ENCODE measurements at places on chromosomes 1 and 21.

DNA sequence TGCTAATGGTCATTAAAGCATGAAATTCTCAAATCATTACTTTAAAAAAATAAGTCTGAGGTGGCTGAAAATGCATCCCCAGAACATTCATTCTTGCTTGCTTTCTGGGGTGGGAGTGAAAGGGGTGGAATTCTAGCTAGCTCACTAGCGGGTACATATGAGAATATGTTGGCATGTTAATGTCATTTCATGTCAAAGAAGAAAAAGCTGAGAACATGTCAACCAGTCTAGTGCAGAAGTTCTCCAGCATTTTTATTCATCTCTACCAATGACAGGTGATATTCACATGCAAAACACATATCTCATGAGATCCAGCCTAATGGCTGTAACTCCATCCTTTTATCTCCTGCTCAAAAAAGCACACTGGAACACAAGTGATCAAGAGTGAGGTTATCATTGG lies 49.1 kb downstream of the ZNHIT6 start:
- DNase-seq, result no peak

GRCh38 chr1:172245788-172246187 lies 174.7 kb upstream of the C1orf105 start:
- DNase-seq, result no peak

DNA sequence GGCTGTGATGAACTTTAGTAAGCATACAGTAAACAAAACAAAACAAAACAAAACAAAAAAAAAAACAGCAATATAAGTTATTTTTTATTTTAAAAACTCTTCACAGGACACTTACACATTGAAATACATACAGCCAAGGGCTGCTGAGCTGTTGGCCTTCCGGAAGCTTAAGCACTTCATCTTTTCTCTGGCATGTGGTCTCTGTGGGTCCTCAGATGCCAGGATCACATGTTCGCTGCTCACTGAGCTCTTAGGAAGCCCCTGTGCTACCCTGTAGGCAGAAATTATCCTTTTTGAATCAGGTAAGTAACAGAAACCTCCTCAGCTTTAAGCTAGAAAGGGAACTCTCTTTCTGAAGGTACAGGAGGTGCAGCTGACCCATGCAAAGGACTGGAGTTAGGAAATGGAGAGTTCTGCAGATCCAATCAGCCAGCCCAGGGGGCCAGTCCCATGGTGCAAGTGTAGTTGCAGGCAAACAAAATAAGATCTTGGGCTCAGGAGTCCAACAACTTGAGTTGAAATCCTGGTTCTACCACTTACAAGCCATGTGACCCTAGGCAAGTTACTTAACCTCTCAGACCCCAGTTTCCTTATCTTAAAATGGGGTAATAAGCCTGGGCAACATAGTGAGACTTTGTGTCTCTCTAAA lies 22.4 kb upstream of the MED18 start:
- DNase-seq, result no peak

DNA sequence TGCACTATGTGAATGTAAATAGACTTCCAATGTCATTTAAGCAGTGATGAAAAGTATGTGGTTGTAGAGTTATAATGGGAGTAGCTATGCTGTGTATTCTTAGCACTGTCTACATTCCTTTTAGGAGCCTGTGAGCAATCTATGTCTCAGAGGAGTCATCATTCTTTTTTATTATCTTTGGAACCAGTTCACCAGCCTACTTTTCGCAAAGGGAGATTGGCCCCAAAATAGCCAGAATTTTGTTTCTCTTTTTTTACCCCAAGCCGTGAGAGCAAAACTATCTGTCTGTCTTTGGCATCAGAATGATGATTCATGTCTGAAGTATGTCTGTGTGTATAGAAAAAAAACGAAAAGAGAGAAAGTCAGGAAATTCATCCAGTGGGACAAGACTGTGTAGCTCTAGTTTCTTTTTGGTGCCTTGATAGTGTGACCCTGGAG lies 44.2 kb downstream of the OSBPL9 start:
- DNase-seq, result peak; percentile 87

GRCh38 chr1:40382108-40382460 lies 8.6 kb downstream of the SMAP2 start:
- no peak for DNase-seq

GRCh38 chr1:234141006-234141405 lies 232.2 kb upstream of the COA6 start:
- no peak for DNase-seq

- no peak for DNase-seq
Observed at GRCh38 chr1:62286786-62287224, 32.4 kb downstream of the KANK4 start.

- DNase-seq, result no peak
Observed at GRCh38 chr21:44495611-44496563, 40.6 kb downstream of the LRRC3 start.

DNA sequence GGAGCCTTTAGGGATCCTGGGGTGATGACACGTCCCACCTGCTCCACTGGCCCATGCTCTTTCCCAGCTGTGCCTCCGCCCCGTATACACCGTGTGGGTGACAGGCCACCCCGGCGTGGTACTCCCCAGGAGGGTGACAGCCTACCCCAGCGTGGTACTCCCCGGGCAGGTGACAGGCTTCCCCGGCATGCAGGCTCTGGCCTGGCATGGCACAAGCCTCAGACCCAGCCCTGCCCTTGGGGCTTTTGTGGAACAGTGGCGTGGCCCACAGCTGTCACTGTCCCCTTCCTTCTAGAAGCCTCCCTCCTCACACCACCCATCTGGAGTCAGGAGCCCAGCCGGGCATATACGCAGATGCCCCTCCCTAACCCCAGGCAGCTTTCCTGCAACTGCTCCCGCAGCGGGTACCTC lies 4.7 kb upstream of the PFKL start:
- DNase-seq, result peak; percentile 54

DNA sequence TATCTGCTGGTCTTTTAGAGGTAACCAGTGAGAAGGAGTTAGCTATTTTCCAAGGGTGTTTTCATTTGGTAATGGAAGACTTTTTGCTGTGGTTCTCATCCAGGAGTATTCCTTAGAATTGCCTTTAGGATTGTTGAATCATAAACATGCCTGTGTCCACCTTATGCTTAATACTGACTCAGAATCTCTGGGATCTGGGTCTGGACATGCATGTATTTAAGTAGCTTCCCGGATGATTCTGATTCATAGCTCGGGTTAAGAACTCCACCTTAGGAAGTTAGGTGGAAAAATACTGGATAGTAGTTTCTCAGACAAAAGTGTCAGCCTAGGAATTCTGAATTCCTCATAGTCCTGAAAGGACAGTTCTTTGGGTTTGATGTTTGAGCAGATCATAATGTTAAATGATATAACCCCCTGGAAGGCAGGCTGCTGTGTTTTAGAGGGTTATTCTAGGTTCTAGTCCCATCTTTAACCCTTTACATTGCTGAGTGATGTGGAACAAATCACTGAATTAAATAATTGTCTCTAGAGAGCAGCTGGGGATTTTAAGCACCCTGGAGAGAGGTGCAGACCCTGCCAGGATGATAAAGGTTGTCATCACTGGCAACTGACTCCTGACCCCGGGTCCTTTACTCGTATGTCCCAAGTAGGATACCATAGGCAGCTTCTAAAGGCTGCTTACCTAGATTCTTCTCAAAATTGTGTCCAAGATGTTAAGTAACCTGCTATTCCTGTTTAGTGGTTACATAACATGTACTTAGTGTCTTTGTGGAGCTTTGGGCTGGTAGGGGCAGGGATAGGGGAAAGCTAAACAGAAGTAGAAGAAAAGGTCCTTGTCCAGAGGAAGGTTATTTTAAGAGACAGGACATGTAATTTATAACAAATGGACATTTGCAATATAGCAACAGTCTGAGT lies 14.5 kb upstream of the C4BPB start:
- DNase-seq, result no peak

- peak; percentile 12 for DNase-seq
Observed at GRCh38 chr1:186681801-186682200, 1.6 kb upstream of the PTGS2 start.

DNA sequence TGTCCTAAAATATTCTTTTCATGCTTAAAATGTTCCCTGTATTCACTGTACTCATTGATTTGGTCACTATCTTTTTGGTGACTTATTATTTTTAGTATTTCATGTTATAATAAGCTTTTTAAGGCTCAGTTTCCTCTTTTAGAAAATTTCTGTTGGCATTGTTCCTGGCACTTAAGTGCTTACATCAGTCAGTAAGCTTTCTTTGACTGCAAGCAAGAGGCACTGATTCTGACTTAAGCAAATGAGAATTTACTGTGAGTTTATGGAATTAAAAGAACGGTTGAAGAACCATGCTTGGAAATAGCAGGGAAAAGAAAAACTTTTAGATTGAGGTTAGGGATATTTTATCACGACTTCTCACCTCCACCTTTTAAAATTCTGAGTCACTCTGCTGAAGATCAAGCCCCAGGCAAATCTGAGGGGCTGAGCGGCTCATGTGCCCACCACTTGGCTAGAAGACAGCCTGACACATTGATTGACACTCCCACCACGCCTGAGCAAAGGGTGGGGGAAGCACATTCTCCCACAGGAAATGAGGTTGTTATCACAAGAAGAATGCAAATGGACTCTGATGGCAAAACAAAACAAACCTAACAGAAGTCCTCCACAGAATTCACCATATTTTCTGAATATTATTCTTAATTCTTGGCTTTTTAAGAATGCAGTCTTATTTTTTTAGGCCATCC lies 102.8 kb downstream of the KCTD3 start:
- DNase-seq, result no peak

- no peak for DNase-seq
Observed at GRCh38 chr1:246639732-246640131, 73.5 kb downstream of the CNST start.

DNA sequence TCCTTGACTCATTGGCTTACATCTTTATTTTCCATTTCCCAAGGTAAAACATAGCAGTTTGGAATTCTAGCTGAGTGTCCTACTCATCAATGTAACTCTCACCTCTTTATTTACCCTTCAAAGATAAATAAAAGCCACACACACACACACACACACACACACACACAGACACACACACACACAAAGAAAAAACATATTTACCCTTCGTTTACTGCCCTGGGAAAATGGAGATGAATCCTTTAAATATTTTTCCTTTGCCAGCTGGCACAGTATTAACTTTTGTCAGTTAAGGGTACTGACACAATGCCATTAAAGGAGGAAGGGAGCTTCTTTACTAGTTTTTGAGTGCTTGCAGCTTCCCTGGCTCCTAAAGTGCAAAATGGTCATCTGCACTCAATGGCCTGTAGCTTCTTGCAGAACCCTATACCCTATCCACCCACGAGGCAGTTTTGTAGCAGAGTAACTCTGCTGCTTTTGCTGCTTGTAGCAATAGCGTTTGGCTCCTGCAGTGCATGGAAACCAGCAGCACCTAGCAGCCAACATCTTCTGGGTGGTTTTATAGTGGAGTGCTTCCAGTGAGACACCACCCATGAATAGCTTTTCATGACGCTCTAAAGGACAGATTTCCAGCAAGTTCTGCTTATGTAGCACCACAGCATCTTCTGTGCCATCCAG lies 103.7 kb downstream of the HS2ST1 start:
- peak; percentile 17 for DNase-seq

- no peak for DNase-seq
Observed at GRCh38 chr1:186179231-186179630, 195.8 kb downstream of the TPR start.

DNA sequence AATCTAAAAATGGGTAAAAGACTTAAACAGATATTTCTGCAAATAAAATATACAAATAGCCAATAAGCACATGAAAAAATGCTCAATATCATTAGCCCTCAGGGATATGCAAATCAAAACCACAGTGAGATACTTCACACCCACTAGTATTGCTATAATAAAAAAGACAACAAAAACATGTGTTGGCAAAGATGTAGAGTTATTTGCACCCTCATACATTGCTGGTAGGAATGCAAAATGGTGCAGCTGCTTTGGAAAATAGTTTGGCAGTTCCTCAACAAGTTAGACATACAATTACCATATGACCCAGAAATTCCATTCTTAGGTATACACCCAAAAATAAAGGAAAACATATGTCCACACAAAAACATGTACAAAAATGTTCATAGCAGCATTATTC lies 30.2 kb downstream of the ZZZ3 start:
- DNase-seq, result peak; percentile 75

DNA sequence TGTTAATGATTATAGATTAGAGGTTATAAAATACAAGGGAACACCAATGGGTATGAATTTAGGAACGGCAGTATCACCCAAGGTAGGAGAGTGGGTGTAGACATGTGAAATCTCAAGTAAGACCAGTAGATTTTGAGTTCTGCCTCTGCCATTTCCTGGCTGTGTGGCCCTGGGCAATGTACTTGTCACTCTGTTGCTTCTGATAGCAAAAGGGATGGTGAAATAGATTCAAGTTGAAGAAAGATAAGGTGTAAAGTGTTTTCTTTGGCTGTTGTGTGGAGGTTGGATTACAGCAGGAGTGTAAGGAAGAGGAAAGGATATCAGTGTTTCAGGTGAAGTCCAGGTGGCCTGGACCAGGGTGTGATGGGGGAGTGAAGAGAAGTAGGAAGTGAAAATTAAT lies 64.3 kb downstream of the ADSS2 start:
- DNase-seq, result no peak

- DNase-seq, result no peak
Observed at GRCh38 chr1:48674641-48675040, 102.0 kb downstream of the BEND5 start.

DNA sequence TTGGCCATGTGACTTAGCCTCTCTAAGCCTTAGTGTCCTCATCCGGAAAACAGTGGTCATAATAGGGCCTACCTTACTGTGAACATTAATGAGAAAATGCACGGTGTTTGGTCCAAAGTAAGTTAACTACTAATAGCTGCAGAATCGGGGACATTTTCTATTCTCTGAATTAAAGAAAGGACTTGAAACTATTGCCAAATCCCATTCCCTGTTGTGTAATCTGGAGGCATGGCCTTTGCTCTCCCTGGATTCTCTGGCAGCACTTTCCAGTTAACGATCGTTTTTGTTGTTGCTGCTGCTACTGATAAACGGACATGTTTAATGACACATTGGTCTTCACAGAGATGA lies 30.5 kb downstream of the FMO4 start:
- DNase-seq, result peak; percentile 17

GRCh38 chr1:40825435-40825788 lies 36.8 kb downstream of the CITED4 start:
- peak; percentile 63 for DNase-seq

DNA sequence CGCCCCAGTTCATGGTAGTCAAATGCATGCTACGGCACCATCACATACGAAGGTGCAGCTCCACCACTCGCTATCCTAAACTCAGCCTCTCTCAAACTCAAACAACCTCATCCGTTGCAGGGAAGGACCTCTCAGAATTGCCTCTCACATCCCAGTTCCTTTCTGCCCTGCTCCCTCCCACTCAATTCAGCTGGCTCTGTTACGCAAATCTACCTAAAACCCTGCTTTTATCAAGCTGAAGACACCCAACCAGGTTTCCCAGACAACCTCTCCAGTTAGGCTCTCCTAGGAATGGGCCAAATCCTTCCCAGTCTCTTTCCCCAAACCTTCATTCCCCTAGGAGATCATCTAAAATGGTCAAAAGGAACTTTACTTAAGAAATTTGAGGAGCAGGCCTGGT lies 62.9 kb downstream of the CLSTN1 start:
- DNase-seq, result no peak

DNA sequence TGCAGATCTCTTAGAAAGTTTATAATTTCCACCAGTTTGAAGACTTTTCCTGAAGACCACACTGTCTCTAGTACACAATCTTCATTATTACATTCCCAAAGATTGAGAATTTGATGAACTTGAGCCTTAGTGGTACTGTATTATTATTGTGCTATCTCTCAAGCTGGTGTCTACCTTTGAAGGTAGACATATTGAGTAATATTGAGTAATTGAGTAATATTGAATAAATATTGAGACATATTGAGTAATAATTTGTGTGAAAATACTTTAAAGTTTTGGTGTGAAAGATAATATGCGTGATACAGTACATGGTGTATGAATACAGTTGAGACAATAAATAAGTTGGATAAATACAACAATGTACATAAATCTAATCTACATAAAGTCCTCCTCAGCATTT lies 613.1 kb upstream of the ADGRL2 start:
- DNase-seq, result no peak

- no peak for DNase-seq
Observed at GRCh38 chr1:184170719-184171118, 119.2 kb downstream of the TSEN15 start.
